Choroid plexus epithelial cell (primary cell): ENCODE measurements at places on chromosomes 1 and 21.

DNA sequence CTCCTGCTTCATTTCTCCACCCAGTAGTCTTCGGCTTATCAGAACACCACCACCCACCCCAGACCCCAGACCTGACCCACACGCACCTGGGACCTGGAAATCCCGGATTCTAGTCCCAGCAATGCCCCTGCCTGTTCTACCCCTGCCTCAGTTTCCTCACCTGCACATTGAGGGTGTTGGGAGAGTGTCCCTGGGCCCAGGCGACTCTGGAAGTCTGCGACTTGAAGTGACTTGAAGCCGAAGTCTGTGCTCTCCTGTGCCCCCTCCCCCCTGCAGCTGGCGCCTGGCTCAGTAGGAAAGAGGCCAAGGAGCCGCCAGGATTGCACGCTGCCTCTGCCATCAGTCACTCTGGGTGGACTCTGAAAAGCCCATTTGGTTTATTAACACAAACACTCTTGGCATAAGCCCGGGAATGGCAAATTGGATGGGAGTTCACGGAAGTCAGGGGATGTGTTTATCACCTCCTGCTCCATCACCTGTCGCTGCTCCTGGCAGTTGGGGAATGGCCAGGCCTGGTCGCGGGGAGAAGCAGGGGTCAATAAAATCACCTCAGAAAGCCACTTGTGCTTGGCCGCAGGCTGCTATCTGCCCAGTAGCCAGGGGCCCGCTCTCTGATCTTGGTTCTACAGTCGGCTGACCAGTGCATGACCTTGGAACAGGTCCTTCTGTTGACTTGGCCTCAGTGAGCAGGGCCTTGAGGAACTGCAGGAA is 132.7 kb downstream of the ACTL8 start:
- no peak for DNase-seq

DNA sequence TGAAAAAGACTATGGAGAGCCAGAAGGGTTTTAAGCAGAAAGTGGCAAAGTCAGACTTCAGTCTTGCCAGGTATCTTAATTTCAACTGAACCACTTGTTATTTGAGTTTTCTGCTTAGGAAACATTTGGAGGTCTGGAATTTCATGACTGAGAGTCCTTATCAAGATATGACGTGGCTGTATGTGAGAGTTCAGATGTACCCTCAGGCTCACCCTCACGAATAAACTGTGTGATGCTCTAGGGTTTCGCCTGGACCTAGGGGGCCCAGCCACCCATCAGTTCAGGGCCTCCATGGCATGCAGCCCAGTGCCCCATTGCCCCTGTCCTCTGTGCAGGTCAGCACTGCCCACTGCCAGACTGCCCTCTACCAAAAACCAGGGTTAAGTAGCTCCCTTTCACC is 30.6 kb upstream of the TADA1 start:
- DNase-seq = no peak

DNA sequence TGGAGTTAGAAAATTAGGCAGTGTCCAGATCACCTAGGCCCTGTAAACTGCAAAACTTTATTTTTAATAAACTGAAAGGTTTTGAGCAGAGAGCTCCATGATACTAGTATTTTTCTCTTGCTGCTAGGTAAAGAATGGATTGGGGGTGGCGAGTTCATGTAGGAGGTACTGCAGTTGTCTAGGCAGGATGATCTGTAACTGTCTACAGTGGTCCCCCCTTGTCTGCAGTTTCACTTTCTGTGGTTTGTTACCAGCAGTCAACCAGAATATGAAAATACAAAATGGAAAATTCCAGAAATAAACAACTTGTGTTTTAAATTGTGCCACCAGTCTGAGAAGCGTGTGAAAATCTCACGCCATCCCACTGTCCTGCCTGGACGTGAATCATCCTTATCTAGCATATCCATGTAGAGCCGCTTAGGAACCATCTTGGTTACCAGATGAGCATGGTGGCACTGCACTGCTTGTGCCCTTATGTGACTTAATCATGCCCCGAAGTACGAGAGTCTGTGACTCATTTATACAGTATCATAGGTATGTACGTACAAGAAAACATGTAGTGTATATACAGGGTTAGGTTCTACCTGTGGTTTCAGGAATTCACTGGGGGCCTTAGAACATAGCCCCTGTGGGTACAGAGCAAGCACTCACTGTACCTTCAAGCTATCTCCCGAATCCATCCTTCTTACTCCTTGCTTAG is 94.2 kb downstream of the AHCTF1 start:
- DNase-seq = peak; percentile 25

DNA sequence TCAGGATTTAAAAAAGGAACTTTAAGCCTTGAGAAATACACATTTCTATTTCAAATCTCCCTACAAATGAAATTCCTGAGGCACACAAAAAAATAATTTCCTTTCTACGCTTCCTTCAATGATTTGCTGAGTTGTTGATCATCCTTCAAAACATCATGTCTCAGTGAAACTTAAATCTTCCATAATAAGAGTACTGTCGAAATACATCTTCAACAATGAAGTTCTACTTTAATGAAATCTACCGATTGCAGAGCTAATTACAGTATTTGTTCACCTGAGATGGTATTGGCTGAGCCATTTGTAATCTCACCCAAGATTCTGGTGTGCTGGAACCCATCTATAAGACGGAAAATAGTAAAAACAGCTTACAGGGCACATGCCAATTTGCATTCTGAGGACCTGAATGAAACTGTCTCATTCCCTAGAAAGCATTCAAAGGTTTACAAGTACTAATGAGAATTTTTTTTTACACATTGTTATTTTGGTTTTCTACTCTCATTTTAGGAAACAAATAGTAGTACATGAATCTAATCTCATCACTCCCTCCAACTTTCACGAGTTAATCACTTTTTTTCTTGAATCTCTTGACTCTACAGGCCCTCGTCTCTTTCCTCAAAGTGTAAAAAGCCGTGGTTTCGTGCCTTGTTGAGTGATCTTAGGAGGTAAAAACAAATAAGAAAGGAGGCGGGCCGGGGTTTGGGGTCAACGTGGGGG is 1.1 kb downstream of the CHML start:
- DNase-seq = peak; percentile 57

DNA sequence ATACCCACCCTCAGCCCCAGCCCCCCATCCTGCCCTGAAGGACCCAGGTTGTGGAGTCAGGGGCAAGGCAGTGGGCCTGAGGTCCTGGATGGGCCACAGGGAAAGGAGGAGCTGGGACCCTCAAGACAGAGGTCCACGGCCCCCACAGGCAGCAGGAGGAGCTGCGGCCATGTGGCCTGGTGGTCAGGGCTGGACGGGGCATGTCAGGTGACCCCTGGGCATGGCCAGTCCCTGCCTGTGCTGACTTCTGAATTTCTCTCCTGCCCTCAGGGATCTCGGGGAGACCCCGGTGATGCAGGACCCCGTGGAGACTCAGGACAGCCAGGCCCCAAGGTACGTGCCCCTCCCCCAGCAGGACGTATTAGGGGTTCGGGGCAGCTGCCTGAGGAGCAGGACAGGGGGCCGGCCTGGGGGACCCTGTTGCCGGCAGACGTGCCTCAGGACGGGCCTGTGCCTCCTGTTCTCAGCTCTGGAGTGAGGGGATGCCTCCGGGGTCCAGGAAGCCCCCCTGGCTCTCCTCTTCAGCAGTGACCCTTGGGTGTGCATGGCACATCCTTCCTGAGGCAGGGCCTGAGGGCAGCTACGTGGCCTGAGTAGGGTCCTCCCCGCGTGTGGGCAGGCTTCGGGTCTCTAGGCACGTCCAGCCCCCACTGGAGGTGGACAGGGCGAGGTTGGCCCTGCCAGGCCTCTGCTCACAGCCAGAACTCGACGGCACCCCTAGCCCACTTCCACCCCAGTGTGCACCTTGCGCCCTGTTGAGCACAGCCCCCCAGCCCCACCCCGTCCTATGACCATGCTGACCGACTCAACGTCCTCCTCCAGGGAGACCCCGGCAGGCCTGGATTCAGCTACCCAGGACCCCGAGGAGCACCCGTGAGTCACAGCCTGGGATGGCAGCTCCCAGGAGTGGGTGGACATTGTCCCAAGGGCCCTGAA is 23.6 kb downstream of the COL6A2 start:
- no peak for DNase-seq

DNA sequence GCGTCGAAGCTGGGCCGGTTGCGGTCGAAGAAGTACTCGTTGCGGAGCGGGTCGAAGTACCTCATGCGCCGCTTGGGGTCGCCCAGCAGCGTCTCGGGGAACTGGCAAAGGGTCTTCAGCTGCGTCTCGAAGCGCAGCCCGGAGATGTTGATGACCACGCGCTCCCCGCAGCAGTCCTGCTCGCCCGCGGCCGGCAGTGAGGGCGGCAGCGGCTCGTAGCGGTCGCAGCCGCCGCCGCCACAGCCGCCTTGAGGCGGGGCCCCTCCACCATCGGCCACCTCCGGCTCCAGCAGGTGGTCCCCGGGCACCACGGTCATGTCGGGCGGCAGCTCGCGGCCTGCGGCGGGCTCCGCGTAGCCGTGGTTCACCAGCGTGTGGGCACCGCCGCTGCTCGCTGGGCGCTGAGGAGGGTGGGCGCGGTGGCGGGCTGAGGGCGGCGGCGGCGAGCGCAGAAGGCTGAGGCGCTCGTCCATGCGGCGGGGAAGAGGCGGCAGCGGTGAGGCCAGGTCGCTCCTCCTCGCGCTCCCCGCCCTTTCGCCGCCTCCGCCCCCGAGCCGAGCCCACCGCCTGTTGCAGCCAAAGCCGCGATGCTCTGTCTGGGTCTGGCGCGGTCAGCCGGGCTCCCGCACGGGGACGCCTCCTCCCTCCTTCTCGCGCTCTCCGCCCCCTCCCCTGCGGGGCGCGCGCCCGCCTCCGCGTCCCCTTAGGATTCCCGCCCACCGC is at the start of gene KCNA3:
Gene KCNA3 (minus strand): TSS at position 604 of the 723 bp plus-strand sequence. CDS start 131 bp downstream, at position 473.
- DNase-seq = no peak

GRCh38 chr1:235649368-235650163 is at the start of gene GNG4:
TSS of gene GNG4 (minus strand) at chr1:235649784. CDS start at chr1:235583838, 65,946 bp downstream.
- no peak for DNase-seq

- no peak for DNase-seq
Observed at GRCh38 chr21:41703857-41704501, 62.9 kb downstream of the RIPK4 start.

GRCh38 chr1:200959411-200959921 is 64.0 kb downstream of the KIF21B start:
- DNase-seq = no peak

DNA sequence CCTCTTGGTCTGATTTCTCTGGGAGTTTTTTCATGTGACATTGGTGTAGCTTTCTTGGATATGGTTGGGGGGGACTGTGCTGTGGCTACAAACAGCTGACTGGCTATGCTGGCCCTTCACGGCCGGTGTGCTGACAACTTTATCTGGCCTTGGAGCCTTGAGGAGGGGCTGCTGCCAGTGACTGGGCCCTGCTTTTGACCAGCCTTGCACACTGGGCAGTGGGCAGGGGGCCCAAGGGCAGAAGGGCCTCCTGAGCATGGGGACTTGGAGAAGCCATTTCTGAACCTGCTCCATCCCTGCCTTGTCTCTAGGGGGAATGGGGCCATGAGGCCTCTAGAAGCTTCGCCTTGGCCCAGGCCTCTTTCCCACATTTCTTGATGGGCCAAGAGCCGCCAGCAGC is 139.6 kb downstream of the CAMTA1 start:
- no peak for DNase-seq

- DNase-seq = no peak
Observed at GRCh38 chr1:199163670-199164069, 524.8 kb downstream of the PTPRC start.

- DNase-seq = no peak
Observed at GRCh38 chr1:159843459-159843858, 16.8 kb downstream of the SLAMF8 start.

- peak; percentile 54 for DNase-seq
Observed at GRCh38 chr1:214665606-214666110, 62.7 kb downstream of the CENPF start.

GRCh38 chr21:34073749-34074282 is 438 bp downstream of the MRPS6 start:
- no peak for DNase-seq

- DNase-seq = no peak
Observed at GRCh38 chr1:86084998-86085397, 71.6 kb downstream of the COL24A1 start.

DNA sequence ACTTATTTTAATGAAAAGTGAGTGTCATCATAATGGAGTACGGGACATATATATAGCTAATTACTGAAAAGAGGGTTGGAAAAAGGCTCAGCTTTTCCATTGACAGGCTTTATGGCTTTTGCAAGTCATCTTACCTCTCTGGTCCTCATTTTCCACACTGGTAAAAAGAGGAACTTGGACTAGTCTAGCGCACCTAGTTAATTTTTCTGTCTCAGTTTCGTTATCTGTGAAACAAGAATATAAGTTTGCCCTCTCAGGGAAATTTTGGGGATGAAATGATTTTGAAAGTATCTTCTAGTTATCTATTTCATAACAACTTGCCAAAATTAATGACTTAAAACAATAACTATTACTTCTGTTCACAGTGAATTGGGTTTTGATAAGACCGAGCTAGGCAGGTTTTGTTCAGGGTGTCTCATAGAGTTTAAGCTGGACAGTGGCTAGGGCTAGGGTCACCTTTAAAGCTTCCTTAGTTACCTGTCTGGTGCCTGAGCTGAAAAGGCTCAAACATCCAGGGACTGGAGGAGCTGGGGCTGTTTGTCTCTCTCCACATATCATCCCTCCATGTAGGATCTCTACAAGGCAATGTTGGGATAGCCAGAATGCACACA is 91.7 kb downstream of the TYW3 start:
- DNase-seq = no peak

GRCh38 chr21:31894457-31894856 is 21.6 kb downstream of the HUNK start:
- DNase-seq = no peak

GRCh38 chr1:221032637-221033280 is 153.5 kb downstream of the HLX start:
- DNase-seq = no peak
